ENCODE measurements at places on chromosomes 3 and 15. TPM values are rescaled to one million over a fixed set of nuclear protein-coding genes. Genes with fewer than 3 reads are reported as not detected.

Gene SLCO2A1
- 15.9 TPM for total RNA-seq

GRCh38 chr3:42980909-42981308, 1.8 kb downstream of the GASK1A start:
- DNase-seq: no peak

DNA sequence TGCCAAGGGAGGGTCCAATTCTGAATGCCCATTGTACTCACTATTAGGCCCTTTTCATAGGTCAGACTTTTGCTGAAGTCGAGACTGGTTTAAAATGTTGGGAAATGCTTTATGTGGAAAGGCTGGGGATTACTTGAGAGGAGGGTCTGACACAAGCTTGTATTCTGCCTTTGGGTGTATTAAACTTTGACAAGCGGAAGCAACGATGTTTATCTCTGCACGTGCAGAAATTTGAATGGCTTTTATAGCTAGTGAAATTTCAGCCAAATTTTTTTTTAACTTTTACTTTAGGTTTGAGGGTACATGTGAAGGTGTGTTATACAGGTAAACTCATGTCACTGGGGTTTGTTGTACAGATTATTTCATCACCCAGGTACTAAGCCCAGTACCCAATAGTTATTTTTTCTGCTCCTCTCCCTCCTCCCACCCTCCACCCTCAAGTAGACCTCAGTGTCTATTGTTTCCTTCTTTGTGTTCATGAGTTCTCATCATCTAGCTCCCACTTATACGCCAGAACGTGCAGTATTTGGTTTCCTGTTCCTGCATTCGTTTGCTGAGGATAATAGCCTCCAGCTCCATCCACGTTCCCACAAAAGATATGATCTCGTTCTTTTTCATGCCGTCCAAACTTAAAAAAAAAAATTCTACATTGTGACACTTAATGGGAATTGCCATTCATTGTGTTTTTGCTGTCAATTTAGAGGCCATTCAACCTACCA, 223.0 kb upstream of the BHLHE40 start:
- no peak for DNase-seq

DNA sequence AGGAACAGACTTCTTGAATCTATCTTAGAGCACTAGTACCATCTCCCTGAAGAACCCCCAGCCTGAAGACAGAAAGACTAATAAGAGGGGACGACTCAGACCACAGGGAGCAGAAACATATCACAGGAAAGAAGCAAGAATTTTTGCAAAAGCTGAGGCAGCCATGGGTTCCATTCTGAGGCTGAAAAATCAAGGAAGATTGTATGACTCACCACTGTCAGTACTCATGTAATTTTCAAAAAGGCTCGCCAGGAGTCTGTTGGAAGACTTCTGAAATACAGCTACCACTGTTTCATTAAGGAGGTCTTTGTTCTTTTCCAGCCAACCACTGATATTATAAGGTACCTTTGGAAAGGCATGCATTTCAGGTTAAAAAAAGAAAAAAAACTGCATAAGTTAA, 47.5 kb downstream of the MYH15 start:
- DNase-seq: no peak

Gene TRH
- not detected for total RNA-seq

Gene TRA2B
- 132 TPM for total RNA-seq

DNA sequence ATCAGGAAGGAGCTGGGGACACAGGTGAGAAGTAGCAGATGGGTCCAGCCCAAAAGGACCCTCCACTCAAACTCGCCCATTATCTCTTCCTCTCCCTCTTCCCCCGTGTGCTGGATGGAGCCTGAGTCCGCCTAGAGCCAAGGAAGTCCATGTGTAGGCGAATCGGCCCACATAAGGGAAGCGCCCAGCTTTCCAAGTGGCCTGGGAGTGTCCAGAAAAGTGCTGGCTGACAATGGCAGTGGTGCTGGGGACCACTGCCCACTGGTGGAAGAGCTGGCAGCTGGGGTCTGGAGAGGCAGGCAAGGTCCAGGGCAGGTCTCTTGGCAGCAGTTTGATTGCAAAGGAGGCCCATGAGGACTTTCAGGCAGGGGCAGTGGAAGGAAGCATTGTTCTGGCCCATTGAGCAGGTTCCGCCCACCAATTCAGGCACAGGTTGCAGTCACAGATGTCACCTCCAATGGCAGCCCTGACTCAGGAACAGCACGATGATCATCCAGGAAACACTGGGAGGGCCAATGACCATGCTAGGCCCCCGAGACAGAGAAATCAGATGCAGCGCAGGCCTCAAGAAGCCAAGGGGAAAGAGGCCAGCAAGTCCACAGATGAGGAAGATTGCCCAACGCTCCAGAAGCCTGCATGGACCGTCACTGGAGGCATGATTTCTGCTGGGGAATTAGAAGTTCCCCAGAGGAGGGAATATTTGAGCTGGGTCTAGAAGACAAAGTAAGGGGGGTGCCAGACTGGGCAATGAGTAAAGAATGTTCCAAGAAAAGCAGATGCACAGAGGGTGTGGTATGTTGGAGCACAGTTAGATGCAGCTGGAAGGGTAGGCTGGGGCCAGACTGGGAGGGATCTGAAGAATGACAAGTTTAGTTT, 3.0 kb downstream of the MFGE8 start:
- DNase-seq: no peak

- no peak for DNase-seq
Measured at GRCh38 chr3:170330366-170330765, 27.1 kb upstream of the SKIL start.

Gene MYZAP
- 14.9 TPM for total RNA-seq

- no peak for DNase-seq
Measured at GRCh38 chr15:37058316-37058985, 41.9 kb downstream of the MEIS2 start.

Gene ALDH1A3
- 240 TPM for total RNA-seq

- no peak for DNase-seq
Measured at GRCh38 chr3:151067158-151067557, 18.3 kb upstream of the MED12L start.

Gene LRRC49
- total RNA-seq: 9.8 TPM

Gene CLDN18
- total RNA-seq: not detected

GRCh38 chr3:179432021-179432420, 19.2 kb downstream of the GNB4 start:
- no peak for DNase-seq

Gene OR5K2
- total RNA-seq: not detected
